8988T (cell line): ENCODE measurements at places on chromosomes 11 and 22.

GRCh38 chr22:40392618-40393017, 22.2 kb downstream of the SGSM3 start:
- DNase-seq: no peak

- DNase-seq: no peak
Measured at GRCh38 chr11:115126092-115126491, 378.1 kb downstream of the CADM1 start.

- DNase-seq: no peak
Measured at GRCh38 chr11:57883630-57884029, 122.0 kb downstream of the CTNND1 start.

- DNase-seq: no peak
Measured at GRCh38 chr11:11391796-11392463, 38.9 kb upstream of the CSNK2A3 start.

GRCh38 chr11:41988951-41989572, 529.6 kb upstream of the LRRC4C start:
- no peak for DNase-seq

GRCh38 chr11:130049328-130049771, 20.3 kb upstream of the APLP2 start:
- DNase-seq: no peak

DNA sequence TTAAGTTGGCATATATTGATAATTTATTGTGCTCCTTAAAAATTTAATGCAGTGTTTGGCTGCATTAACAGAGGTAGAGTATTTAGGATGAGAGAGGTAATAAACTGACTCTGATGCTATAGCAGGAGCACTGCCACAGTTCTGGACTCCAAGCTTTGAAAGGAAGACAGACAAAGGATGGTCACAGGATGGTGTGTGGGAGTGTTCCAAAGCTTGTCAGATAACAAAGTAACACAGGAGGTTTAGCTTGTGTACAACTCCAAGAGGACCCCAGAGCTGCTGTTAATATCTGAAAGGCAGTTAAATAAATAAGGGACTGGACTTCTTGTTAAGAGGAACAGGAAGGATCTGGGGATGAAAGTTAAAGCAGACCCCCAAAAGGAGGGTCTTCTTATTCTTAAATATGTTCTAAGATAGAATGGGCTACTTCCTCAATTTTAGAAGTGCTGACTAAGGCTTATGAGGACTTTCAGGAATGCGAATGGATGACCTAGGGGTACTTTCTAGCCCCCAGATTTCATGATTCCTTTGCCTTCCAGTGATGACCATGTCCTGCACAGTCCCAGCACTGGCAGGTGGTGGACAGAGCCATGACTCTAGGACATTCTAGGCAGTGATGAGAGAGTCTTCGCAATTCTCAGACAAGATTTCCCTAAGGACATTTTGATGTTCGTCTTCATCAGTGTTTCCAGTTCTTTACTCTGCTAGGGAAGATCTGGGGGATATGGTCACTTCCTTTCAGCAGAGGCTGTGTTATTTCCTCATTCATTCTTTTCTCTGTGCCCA, 149.1 kb upstream of the RASSF10 start:
- DNase-seq: no peak

DNA sequence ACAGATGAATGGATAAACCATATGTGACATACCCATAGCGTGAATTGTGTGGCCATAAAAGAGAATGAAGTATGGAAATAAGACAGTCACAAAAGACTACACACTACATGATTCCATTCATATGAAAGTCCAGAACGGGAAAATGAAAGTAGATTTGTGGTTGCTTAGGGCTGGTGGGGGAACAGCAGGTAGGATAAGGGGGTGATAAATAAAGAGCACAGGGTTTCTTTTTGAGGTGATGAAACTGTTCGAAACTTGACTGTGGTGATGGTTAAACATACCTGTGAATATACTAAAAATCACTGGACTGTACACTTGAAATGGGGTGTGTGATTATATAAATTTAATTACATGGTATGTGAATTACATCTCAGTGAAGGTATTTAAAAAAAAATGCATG, 16.9 kb downstream of the TMEM123 start:
- no peak for DNase-seq

DNA sequence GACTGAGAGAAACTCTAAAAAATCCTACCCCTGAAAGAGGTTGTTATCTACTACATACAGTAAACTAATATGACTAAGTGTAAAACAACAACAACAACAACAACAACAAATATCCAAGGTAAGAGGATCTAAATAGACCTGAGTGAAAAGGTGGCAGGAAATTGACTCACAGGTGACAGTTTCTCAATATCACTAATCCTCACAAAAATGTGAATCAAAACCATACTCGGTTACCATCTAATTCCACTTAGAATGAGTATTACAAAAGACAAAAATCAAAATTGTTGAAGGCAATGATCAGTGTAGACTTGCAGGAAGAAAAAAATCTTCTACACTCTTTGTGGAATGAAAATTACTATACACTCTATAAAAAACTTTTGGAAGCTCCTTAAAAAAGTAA, 17.5 kb downstream of the RGL4 start:
- no peak for DNase-seq
